Activated CD4-positive, alpha-beta T cell treated with anti-CD3 and anti-CD28 coated beads, Interleukin-2, amount 50 U/mL, for 24 hours (primary cell): ENCODE measurements at places on chromosomes 3 and 15.

- DNase-seq, result no peak
Measured at GRCh38 chr3:105958237-105959000, 89.6 kb upstream of the CBLB start.

DNA sequence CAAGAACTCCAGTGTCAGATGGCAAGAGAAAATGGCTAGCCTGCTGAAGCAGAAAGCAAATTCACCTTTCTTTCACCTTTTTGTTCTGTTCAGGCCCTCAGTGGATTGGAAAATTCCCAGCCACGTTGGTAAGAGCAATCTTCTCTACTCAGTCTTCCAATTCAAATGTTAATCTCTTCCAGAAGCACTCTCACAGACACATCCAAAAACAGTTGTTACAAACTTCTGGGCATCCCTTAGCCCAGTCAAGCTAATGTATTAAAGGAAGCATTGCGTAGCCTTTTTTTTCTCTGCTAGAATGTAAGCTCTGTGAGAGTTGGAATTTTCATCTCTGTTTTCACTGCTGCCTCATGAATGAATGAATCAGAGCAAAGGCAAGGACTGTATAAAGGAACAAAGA is 109.2 kb upstream of the ROBO2 start:
- no peak for DNase-seq

GRCh38 chr15:75036212-75036616 is 12.8 kb downstream of the PPCDC start:
- DNase-seq, result no peak

DNA sequence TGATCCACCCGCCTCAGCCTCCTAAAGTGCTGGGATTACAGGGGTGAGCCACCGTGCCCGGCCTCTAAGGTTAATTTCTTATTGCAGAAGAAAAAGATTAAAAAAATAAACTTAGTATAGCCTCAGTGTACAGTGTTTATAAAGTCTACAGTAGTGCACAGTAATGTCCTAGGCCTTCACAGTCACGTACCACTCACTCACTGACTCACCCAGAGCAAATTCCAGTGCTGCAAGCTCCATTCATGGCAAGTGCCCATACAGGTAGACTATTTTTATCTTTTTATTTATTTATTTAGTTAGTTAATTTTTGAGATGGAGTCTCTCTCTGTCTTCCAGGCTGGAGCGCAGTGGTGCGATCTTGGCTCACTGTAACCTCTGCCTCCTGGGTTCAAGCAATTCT is 3.2 kb upstream of the FLNB start:
- no peak for DNase-seq

DNA sequence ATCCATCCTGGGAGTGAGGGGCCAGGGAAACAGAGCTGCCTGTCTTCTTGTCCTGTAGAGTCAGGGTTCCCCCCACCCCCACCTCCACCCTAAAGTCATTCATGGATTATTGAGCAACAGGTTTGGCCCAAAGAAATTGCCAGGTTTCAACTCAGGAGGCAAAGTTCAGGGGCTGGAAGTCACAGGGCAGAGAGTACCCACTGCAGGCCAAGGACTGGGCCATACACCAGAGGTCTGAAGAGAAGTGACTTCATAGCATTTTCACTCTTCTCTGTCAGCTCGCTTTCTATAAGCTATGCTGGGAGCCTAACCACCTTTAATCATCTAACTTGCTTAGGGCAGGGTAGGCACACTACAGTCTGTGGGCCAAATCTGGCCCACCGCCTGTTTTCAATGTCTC is 50.1 kb downstream of the STARD5 start:
- no peak for DNase-seq

DNA sequence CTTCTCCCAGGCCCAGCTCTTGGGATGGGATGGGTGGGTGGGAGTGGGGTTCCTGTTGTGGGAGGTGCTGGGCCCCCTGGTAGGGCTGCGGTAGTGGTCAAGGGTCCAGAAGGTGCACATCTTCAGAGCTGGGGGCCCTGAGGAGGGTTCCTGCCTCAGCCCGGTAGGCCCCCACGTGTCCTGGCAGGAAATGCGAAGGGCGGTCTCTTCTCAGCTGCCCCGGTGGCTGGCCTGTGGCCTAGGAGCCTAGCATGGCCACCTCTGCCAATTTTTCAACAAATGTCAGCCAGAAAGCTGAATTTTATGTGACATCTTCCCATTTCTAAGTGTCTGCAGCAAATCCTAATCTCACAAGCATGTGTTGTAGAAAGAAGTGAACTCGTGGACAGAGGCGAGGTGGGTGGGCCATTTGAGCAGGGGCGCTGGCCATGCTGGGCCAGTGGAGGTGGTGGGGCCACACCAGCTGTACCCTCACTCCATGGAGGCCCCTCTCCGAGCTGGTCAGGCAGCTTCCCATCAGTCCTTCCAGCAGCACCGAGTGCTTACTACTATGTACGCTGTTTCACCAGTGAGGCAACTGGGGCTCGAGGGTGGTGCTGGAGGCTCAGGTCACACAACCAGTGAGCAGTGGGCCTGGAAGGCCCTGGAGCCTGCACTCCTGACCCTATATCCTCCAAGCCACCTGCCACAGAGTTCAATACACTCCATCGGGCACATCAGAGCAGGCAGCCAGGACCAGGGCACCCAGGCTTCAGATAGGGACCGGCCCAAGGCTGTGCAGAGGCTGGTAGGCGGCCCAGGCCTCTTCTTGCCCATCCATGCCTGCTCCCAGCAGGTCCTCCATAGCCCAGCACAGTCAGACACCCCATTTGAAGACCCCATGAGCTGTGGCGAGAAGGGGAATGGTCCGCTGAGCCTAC is 23.2 kb downstream of the FBLN2 start:
- DNase-seq, result no peak

DNA sequence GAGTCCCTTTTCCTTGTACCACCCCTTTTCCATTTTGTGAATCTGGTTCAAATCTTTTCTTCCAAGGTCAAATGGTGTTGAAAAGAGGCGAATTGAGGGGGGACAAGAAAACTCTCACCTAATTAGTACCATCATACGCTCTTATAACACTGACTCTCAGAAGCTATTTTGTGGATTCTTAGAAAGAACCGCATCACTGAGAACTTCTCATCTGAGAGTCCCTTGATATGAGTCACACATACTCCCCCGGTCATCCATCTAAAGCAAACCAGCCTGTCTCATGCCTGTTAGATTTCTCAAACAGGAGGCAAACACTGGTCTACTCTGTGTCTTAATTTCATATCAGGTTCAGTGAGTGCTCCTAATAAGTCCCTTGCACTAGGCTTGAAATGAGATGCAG is 76.5 kb upstream of the SPRED1 start:
- no peak for DNase-seq

- DNase-seq, result no peak
Measured at GRCh38 chr3:79113876-79114275, 653.9 kb downstream of the ROBO1 start.

DNA sequence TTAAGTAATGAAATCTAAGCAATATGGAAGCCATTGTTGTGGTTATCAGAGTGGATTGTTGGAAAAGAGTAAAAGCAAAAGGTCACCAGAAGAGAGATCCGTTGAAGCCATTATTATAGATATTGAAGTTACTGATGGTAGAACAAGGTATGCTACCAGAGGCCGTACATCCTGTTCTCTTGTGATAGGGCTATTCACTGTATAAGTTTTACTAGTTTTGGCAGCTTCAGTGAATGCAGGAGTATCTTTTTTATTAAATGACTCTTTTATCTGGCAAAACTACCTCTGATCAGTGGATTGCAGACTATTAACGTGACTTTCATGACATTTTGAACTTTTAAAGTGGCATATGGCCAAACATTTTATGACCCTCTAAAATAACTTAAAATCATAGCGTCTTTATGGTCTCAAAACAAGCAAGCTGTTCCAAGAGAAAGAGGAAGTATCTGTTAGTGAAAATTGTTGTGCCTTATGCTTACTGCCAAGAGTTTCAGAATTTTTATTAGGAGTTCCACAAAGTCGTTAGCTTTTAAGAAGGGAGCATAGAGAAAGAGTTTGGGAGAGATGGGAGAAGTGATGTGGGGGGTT is 102.9 kb downstream of the LRRC49 start:
- DNase-seq, result no peak

DNA sequence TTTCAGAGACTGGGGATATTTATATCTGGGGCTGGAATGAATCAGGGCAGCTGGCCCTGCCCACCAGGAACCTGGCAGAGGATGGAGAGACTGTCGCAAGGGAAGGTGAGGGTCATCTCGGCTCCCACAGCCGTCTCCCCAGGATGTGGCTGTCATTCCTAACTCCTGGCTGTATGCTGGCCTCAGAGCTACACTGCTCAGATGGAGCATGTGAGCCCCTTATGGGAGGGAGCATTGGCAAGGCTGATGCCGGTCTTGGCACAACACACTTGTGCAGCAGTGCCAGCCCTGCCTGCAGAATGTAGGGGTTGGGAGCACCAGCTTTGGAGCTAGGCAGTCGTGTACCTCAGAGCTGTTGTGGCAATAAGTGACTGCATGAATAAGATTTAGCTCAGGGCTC is 5.2 kb downstream of the RCCD1 start:
- no peak for DNase-seq

- no peak for DNase-seq
Measured at GRCh38 chr3:158352551-158352950, 218.4 kb upstream of the MLF1 start.

- DNase-seq, result no peak
Measured at GRCh38 chr3:38313695-38314094, 31.6 kb downstream of the SLC22A14 start.

DNA sequence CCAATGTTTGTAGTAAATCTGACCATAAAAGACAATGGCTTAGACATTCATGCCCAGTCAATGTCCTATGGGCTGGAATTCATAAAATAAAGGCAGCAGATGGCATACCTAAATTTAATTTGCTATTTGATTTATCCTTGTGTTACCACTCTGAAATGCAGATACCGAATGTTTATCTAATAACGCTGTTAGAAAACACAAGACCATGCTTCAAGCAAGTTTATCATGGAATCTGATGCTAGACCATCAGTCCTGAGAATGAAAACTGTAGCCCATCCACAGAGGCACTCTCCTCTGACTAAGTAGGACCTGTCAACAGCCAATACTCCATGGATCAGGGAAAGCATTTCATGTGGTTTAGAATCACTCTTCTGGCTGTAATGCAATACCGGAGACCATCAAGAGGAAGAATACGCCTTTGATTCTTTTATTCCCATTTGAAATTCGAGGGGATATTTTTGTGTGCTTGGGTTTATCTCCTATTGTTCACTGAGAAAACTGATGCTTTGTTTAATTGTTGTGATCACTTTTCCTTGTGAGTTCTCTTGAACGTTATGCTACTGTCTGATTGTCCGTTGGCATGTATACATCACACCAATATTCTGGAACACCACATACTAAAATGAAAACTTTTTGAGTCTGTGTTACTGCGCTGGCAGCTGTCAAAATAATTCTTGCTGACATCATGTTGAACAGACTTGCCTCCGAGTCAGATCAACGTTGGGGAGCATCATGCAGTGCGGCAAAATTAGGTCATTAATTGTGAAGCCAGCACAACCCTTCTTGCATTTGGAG is 12.1 kb upstream of the CPB1 start:
- no peak for DNase-seq

DNA sequence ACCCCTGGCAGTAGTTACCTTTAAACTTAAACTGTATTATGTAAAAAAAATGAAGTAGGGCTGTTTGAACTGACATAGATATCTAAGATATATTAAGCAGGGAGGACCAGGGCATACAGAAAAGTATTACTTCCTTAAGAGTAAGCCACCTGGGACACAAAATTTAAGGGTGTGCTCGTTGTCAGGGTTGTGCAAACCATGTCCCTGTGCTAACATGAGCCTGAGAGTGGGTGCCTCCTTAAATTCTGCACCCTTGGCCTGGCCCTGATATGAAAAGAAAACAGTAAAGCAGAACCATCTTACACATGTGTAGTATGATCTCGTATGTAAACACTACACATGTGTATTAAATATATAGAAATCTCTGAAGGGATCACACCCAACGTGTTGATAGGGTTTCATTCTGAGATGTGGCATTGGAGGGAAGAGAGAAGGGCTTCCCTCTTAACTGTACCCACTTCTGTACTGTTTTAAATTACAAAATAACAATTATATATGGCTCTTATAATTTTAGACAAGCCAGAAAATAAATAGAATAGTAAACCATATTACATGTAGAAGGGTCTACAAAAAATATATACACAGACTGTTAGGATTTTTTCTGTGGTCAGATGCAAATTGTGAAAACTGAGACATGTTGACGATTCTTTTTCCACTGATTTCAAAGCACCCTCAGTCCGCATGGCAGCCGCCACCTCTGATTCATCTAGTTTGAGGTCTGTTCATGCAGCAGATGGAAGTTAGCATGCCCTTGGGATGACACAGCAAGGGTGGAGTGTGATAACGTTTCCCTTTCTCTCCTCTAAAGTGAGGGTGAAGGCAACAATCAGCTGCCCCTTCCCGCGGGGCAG is 400.8 kb upstream of the PROK2 start:
- peak; percentile 45 for DNase-seq

DNA sequence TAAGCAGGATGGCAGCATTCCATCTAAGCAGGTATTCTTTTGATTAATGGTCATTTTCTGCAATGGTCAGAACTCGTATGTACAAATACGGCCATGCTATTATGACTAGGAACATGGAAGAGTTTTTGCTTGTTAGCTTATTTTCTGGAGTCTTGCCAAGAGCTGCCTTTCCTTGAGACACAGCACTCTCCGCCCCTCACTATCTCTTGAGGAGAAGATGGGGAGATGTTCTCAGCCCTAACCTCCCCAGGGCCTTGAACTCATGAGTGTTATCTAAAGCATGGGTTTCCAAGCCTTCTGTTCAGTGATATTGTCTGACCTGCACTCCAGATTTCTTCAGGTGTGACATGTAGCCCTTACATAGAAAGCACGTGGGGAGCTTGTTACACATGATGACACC is 65.9 kb upstream of the ACTC1 start:
- DNase-seq, result no peak

- DNase-seq, result no peak
Measured at GRCh38 chr3:126620738-126621137, 34.2 kb downstream of the TXNRD3 start.

- DNase-seq, result no peak
Measured at GRCh38 chr3:6736836-6737629, 123.9 kb upstream of the GRM7 start.

DNA sequence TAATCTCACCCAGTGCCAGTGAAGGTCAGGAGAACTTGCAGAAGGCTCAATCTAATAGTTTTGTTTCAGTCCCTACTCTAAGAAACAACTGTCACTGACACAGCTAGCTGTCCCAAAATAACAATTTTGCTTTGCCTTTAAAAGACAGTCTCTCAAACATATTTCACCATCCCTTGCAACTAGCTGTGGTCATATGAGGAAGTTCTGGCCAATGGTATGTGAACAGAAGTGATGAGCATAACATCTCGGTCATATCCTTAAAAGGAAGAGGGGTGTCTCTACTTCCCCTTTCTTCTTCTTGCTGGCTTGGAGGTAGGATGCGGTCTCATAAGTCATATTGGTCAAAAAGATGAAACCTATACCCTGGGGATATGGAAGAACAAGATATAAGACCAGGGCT is 198.1 kb downstream of the NEK10 start:
- no peak for DNase-seq

DNA sequence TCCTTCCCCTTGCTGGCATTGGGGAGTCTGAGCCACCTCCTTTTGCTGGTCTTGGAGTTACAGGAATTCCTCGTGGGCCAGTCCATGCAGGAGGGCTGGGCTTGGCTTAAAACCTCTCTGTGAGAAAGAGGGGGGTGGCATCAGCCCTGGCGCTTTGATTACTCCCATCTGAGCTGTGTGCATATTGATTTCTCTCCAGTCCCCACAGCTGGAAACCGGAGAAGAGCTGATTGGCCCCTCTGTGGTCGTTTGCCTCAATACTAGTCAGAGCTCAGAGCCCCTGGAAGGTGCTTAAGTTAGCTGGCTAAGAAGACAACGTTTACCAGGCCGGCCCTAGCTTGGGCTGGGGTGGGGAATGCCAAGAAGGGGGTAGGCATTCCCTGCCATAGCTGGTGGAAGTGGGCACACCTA is 4.0 kb upstream of the RASGRF1 start:
- DNase-seq, result no peak
